ENCODE measurements at places on chromosomes 3 and 15. TPM values are rescaled to one million over a fixed set of nuclear protein-coding genes. Genes with fewer than 3 reads are reported as not detected.

Gene SLCO3A1
- total RNA-seq = 0.44 TPM

Gene LRRC2
- 1.4 TPM for total RNA-seq

Gene PGBD4
- total RNA-seq = 1.3 TPM

Gene TAMM41
- total RNA-seq = 8.3 TPM

Gene NANOGP8
- total RNA-seq = not detected

Gene RAB8B
- total RNA-seq = 88.6 TPM

Gene LIPC
- total RNA-seq = 0.29 TPM

Gene GFM1
- 38.5 TPM for total RNA-seq

Gene PPARG
- total RNA-seq = 0.88 TPM

Gene FAM107A
- total RNA-seq = not detected

Gene RBP2
- not detected for total RNA-seq

Gene ARPIN
- 9.6 TPM for total RNA-seq

Gene ZBTB38
- total RNA-seq = 143 TPM

Gene ACKR4
- total RNA-seq = 3.4 TPM
